ENCODE measurements at places on chromosomes 3 and 15.

DNA sequence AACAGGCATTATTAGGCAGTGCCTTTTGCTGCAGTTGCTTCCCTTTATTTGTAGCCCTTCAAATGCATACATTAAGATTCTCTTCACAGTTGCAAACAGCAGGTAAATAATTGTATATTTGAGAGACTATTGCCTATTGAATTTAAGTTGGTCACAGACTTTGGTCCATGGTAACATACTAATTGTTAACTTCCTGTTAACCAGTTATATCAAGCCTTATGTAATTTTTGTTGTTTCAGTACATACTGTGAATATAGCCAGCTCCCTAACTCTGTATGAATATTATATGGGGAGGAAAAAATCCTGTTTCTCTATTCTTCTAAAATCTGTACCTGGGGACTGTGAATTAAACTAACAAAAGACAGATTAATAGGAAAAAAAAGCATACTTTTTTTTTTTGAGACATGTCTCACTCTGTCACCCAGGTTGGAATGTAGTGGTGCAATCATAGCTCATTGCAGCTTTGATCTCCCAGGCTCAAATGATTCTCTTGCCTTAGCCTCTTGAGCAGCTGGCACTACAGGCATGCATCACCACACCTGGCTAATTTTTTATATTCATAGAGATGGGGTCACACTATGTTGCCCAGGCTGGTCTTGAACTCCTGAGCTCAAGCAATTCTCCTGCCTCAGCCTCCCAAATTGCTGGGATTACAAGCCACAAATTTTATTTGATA is 53.2 kb downstream of the CHL1 start:
- no peak for DNase-seq

DNA sequence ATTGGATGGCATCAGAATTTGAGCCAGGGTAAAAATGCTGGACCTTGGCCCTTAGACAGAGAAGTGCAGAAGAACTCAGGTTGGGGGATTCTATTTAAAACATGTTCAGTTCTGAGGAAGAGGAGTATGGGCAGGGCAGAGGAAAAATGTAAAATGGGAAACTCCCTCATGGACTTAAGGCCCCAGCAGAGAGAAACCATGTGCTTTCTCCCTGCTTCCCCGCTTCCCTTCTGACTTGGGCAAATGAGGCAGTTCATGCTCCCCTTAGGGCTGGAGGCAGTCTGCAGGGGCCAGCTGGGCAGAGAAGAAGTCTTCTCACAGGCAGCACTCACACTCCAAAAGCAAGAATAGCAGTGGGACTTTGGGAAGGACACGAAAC is 9.9 kb upstream of the NUDT16 start:
- DNase-seq, result no peak

DNA sequence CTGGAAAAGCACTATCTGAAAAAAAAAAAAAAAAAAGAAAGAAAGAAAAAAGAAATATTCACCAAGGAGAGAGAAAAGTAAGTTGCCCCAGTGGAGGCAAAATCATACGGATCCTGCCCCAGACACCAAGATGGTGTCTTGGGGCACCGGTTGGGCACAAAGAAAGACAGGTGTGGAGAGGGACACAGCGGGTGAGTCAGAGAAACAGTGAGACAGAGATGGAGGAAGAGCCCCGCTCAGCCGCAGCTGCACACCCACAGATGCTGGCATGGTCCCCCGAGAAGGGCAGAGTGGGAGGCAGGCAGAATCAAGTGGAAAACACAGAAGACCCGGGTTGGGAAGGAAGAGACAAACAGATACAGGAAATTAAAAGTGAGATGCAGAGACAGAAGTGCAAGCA is 129.7 kb upstream of the SMAD3 start:
- DNase-seq, result no peak

DNA sequence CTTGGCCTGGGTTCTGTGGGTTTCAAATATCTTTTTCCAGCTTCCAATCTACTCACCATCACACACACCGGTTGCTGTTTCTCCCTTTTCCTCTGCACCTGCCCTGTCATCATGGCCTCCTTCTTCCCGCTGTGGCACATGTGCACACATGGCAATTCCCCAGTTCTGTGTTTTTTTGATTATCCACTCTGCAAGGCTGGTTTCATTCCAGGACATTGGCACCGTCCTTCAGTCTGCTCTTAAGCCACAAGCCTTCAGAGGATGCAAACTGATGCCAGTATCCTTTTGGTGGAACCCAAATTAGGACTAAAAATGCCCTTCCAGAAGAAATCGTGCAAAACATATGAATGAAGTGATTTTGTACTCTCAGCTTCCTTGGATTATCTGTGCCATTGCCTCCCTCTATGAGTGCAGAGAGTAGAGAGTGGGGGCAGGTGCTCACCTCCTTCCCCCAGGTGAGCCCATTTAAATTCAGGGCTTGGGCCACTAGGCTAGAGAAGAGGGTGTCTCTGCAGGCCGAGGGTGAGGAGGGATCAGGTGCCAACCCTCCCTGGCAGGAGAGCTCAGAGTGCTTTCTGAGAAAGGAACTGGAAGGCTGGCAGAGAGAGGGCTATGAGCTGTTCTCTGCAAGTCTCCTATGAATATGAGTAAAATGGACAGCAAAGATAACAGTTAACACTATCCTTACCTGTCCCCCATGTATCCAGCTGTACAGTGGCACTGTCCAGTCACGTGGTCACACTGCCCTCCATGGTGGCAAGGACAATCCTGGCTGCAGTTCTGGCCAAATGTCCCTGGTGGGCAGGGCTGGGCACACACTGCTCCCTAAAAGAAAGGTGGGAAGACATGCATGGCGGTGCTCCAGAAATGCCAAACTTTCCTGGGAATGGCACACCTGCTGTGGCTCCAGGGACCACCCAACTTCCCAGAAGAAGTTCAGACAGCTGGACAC is 100.8 kb downstream of the RAB11A start:
- no peak for DNase-seq

GRCh38 chr15:31442699-31443111 is 116.1 kb downstream of the KLF13 start:
- peak; percentile 99 for DNase-seq

DNA sequence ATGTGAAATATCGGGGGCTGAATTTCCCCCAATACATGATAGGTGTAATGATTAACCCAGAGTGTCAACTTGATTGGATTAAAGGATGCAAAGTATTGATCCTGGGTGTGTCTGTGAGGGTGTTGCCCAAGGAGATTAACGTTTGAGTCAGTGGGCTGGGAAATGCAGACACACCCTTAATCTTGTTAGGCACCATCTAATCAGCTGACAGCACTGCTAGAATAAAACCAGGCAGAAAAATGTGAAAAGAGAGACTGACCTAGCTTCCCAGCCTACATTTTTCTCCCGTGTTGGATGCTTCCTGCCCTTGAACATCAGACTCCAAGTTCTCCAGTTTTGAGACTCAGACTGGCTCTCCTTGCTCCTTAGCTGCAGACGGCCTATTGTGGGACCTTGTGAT is 247.8 kb downstream of the OTOL1 start:
- no peak for DNase-seq

DNA sequence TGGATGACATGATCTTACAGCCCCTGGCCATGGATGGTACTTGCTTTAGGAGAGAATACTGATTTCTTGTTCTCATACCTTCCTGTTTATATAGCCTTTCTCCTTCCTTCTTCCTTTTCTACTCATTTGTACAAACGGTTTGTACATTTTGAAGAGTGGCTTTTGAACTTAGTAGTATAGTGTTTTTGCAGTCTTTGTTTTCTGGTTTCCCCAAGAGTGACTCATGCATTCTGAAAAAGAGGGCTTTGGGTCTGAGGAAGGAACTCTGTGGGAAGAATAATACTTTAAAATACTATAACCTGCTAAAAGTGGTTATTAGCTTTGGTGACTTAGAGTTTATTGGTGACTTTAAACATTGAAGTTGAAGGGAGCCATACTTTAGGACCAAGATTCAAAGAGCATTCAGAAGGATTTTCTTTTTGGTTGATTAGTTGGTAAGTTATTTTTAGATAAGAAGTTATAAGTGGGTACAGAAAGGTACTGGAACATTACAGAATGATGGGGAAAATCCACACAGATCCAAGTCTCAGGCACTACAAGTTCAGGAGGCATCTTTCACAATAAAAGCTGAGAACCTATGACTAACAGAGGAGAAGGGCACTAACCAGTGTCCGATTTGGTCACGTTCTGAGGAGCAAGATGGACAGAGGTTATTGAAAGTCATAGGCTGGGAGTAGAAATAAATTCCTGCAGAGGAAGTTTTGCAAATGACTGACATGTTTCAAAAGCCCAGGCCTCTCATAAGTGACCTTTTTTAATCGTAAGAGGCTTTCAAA is 369.6 kb upstream of the AZI2 start:
- no peak for DNase-seq

DNA sequence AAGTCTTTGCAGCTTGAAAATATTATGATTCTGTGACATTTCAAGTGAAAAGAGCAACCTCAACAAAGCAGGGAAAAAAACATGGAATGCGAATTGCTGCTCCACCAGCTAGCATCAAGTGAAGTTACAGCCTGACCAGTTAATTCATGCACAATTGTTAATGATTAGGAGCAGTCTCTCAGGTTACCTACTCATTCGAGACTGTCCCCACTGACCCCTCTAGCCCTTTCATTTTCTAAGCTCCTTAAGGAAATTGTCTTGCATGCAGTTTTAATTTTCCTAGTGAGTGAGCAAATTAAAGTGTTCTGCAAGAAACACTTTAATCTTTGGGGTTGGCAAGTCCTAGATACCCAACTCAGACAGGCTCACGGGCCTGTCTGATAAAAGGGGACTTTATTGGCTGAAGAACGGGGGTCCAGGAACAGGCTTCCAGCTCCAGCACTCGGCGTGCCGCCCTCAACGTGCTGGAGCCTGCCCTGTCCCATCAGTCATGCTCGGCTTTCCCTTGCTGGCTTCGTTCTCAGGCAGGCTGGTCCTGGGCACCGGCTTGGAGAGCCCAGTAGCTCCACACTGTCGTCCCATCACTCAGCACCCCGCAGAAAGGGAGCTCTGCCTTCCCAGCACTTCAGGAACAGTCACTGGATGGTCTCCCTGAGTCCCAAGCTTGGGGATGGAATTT is 18.3 kb downstream of the PODXL2 start:
- DNase-seq, result no peak

DNA sequence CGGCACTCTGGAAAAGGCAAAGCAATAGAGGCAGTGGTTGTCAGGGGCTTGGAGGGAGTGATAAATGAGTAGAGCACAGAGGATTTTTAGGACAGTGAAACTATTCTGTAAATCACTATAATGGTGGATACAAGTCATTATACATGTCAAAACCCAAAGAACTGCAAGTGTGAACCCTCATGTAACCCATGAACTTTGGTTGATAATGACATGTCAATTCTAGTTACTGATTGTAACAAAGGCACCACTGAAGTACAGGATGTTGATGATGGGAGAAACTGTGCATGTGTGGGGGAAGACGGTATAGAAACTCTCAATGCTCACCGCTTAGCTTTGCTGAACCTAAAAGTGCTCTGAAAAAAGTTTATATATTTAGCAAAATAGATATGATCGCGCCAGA is 36.0 kb downstream of the BTLA start:
- DNase-seq, result no peak

GRCh38 chr3:84825817-84826216 is 133.0 kb upstream of the CADM2 start:
- DNase-seq, result no peak

GRCh38 chr3:29307295-29307694 is 26.4 kb downstream of the RBMS3 start:
- DNase-seq, result no peak

- DNase-seq, result no peak
These were observed 172.9 kb upstream of the TBC1D5 start for GRCh38 chr3:17915341-17915740.

GRCh38 chr3:16658004-16658924 is 53.0 kb upstream of the DAZL start:
- DNase-seq, result no peak

DNA sequence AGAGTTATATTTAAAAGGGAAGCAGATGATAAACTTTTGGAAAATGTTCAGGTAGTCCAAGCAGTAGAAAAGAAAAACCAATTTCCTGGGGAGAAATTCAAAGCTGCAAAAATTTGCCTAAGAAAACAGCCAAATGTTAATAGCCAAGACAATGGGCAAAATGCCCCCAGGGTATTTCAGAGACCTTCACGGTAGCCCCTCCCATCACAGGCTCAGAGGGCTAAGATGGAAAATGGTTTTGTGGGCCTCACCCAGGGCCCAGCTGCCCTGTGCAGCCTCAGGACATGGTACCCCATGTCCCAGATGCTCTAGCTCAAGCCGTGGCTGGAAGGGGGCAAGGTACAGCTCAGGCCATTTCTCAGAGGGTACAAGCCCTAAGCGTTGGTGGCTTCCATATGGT is 391.0 kb downstream of the ZIC4 start:
- DNase-seq, result no peak

GRCh38 chr3:190086191-190086590 is 34.5 kb downstream of the P3H2 start:
- DNase-seq, result no peak

- DNase-seq, result peak; percentile 15
These were observed 490 bp downstream of the TOMM70 start for GRCh38 chr3:100400419-100400779.

- no peak for DNase-seq
These were observed 32.6 kb downstream of the STT3B start for GRCh38 chr3:31565288-31565687.

- no peak for DNase-seq
These were observed 8.7 kb downstream of the PXK start for GRCh38 chr3:58341376-58341775.

GRCh38 chr15:40932649-40933516 is 3.7 kb downstream of the DLL4 start:
- DNase-seq, result no peak

GRCh38 chr15:57916695-57917094 is 148.8 kb downstream of the ALDH1A2 start:
- no peak for DNase-seq

DNA sequence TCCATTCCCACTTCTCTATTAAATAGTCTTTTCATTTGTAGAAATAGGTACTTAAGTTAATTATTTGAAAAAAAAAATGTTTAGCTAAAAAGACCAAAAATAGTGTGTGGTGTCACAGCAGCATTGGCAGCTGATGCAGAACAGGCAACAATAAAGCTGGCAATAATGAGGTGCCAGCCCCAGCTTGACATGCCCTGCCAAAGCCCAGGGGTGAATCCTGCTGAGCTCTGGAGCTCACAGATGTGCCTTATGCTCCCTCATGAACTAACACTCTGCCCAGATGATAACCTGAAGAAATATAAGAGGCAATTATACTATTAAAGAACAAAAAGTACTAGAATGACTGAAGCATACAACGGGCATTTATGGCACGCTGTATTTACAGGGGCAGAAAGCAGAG is 63.8 kb downstream of the IGSF11 start:
- DNase-seq, result no peak

DNA sequence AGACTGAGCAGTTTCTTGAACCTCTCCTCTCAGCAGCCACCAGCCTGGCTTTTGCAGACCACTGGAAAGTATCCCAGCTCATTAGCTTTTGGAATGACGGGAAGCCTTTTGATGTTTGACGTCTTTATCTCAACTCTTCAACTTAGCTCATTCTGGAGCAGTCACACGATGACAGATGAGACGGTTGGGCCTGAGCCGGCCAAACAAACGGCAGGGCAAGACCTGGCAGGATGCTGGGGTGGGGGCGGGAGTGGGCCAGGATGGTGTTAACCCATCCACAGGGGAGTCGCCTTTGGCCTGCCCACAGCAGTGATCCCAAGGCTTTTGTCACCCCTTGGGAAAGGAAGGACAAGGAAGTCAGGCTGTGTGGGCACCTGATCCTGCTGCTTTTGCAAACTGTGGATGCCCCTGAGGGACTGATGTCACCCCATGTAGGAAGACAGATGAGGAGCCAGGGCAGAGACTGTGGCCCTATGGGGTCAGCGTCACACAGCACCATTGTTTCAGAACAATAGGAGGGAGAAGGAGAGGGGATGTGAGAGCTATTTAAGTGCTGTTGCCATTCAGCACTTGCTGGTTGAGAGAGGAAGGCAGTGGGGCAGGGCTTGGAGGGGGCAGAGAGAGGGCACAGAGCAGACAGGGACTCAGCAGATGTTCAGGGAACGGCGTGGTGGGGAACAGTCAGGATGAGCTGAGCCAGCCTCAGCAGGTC is 121.9 kb upstream of the CTDSPL start:
- DNase-seq, result no peak

All from foreskin keratinocyte (primary cell).